ENCODE measurements at places on chromosomes 6 and 20. TPM values are rescaled to one million over a fixed set of nuclear protein-coding genes. Genes with fewer than 3 reads are reported as not detected.

DNA sequence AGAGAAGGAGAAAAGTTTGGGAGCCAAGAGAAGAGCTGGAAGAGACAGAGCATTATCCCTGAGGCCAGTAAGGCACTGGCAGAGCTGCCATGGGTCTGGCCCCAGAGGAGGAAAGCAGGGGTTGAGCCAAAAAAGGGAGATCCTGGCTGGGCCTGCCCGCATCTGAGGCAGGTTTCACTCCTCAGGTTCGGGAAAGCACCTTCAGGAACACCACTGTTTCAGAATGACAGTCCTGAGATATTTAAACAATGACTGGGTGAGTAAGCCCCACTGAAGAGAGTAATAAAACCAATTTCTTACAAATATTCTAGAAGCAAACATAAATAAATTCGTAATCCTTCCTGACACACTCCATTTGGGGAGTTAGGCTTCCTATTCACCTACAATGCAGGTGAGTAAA lies 152.2 kb downstream of the BACH2 start:
- DNase-seq, result no peak

DNA sequence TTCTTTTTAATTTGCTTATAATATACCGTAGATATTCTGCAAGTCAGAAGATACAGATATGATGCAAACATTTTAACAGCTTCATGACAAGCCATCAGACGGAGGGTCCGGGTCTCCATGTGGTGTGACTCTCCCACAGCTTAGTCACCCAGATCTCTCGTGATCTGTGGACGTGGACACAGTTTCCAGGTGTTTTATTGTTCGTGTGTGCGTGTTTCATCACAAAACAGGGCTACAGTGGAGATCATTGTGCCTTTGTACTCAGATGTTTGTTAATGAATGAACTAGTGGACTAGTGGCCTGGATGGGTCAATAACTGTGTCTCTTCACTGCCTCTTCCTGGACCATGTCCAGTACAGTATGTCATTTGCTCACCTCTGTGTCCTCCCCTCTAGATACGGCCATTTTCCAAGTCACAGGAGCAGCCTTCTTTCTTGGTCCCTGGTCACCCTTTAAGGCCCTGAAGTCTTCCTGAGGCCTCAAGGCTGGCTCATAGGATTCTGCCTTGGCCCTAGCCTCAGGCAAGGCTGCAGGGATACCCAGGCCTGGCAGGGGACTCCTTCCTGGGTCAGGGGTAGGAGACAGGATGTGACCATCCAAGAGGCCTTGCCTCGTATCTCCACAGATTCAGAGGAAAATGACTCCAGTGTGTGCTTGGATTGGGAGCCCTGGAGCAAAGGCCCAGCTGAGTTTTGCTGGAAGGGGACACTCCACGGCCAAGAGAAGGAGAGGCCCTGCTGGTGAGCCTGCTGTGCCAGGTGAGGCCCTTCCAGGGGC lies 4.6 kb downstream of the ADIG start:
- DNase-seq, result no peak

GRCh38 chr6:47524136-47524845 lies 46.7 kb downstream of the CD2AP start:
- DNase-seq, result no peak

- DNase-seq, result no peak
Observed at GRCh38 chr20:45765980-45766379, 25.7 kb downstream of the WFDC3 start.

GRCh38 chr20:5090191-5090590 lies 29.6 kb downstream of the PCNA start:
- no peak for DNase-seq

- no peak for DNase-seq
Observed at GRCh38 chr20:4141291-4142240, 126.2 kb upstream of the RNF24 start.

DNA sequence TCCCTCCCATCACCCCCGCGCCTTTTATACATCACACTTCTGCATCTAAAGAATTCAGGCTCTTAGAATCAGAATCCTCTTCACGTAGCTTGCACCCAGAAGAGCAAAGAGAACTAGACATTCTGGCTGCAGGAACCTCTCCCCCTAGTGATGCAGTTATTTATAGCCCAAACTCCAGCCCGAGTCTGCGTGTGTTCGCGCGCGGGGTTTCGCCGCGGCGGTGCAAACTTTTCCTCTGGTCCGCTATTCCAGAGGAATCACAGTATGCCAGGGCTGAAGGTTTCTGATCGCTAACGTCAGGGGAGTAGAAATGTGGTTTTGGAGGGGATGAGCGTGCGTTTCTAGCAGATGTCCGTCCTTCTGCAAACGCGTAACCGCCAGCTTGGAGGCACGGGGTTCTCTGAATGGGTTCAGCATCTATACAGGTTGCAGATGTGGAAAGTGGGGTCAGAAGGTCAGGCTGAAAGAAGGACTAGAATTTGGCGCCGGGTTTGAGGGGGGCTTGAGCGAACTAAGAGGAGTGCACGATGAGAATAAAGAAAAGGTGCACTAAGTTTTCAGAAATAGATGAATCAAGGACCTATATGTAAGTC lies 1.8 kb downstream of the EPHA7 start:
- DNase-seq, result peak; percentile 70

GRCh38 chr20:62832212-62832922 lies 15.5 kb downstream of the COL9A3 start:
- DNase-seq, result no peak

GRCh38 chr6:74408844-74409243 lies 712.8 kb downstream of the CD109 start:
- DNase-seq, result no peak

GRCh38 chr6:31765910-31766794 lies 3.7 kb downstream of the SAPCD1 start:
- DNase-seq, result no peak

GRCh38 chr6:34237722-34238584 lies 1.3 kb downstream of the HMGA1 start:
- DNase-seq, result peak; percentile 27

GRCh38 chr20:55678970-55679667 lies 326.2 kb downstream of the CBLN4 start:
- no peak for DNase-seq

GRCh38 chr6:87968435-87969278 lies 79.0 kb upstream of the SPACA1 start:
- DNase-seq, result peak; percentile 14

GRCh38 chr20:21259346-21259745 lies 43.8 kb upstream of the XRN2 start:
- DNase-seq, result no peak

- no peak for DNase-seq
Observed at GRCh38 chr20:56518721-56519398, 5.7 kb upstream of the FAM209A start.

GRCh38 chr6:45498591-45498990 lies 120.9 kb upstream of the SUPT3H start:
- DNase-seq, result peak; percentile 45

DNA sequence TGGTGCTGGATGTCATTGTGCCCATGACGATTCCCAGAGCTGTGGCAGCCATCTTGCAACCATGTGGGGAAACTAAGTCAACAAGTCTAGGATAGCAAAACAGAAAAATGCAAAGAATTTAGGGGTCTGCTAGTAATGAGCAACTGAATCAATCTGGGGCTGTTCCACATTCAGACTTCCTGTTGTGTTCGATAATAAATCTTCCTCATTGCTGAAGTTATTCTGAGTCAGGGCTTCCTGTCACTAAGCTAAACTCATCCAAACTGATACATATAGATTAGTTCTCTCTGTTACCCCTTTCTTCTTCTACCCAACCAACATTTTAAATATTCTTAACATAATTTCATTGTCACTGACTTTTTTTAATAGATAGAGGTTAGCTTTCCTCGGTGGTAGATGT lies 205.9 kb downstream of the HACE1 start:
- no peak for DNase-seq

DNA sequence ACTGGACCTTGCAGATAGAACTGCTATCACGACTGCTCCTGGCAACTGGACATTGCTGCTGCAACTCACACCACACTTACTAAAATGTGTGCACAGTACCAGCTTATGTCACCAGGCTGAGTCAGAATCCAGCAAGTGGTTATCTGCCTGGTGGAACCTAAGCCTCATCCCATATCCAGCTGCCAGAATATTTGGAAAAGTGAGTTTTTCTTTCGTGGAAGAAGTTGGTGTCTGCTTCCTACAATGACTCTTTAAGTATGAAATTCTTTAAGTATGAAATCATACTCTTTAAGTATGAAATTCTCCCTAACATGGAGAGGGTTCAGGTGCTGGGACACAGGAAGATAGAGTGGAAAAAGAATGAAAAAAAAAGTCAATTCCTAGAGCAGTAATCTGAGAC lies 16.4 kb upstream of the POLR1H start:
- no peak for DNase-seq

- no peak for DNase-seq
Observed at GRCh38 chr6:152091851-152092341, 284.4 kb downstream of the ESR1 start.

- no peak for DNase-seq
Observed at GRCh38 chr6:13026557-13026956, 301.8 kb downstream of the TBC1D7 start.

DNA sequence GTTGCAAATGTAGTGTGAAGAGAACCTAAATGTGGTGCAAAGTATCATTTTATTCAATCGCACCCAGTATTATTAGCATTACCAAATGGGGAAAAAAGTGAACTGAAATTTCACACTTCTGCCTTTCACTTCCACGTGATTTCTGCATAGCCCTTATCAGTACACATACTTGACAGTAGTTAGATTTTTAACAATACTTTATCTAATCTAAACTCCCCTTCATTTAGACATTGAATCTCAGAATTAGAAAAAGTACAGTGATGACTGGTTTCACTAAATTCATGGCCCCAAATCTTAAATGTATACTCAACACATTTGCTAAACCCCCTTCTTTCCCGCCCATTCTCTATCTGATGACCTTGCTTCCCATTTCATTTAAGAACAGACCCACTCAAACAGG lies 14.3 kb downstream of the STX7 start:
- no peak for DNase-seq

DNA sequence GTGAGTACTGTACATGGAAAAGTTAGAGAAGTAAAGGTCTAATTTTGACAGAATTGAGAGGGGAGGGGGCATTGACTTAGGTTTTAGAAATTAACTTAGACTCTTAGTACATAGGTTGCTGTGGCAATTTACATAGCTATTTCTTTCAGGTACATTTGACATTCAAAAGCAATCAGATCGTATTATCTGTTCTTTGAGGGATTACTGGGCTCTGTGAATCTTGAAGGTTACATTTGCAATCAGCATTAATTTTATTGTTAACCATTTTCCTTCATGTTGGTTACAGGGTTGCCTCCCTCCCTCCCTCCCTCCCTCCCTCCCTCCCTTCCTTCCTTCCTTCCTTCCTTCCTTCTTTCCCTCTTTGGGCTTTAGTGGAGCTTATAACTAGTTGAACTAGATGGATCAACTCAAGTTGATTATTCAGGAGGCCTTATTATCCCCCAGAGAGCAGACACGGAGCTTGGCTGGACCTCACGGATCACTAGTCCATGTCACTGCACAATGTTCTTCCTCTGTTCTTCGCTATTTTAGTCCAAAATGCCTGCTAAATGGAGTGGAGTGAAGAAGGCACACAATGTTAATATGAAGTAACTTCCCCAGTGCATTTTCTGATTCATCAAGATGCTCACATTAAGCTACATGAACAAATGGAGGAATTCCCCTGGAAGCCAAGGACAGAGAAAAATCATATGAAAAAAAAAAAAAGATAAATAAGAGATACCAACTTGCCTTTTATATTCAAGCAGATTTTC lies 87.8 kb downstream of the PLCB4 start:
- DNase-seq, result no peak

DNA sequence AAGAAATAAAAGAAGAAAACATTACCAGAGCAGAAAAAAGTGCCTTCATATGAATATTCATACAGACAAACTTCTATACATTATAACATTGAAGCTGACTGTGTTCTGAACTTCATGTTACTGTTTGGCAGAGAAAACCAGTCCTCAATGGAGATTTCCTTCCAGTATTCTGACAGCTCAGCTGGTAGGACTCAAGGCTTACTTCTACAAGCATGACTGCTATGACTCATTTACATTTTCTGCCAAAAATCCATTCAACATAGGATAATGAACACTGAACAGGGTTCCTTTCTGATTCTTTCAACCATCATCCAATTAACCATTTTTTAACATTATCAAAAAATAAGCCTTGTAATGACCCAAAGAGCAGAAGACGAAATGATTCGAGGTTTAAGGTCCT lies 25.4 kb downstream of the COL9A1 start:
- peak; percentile 80 for DNase-seq

DNA sequence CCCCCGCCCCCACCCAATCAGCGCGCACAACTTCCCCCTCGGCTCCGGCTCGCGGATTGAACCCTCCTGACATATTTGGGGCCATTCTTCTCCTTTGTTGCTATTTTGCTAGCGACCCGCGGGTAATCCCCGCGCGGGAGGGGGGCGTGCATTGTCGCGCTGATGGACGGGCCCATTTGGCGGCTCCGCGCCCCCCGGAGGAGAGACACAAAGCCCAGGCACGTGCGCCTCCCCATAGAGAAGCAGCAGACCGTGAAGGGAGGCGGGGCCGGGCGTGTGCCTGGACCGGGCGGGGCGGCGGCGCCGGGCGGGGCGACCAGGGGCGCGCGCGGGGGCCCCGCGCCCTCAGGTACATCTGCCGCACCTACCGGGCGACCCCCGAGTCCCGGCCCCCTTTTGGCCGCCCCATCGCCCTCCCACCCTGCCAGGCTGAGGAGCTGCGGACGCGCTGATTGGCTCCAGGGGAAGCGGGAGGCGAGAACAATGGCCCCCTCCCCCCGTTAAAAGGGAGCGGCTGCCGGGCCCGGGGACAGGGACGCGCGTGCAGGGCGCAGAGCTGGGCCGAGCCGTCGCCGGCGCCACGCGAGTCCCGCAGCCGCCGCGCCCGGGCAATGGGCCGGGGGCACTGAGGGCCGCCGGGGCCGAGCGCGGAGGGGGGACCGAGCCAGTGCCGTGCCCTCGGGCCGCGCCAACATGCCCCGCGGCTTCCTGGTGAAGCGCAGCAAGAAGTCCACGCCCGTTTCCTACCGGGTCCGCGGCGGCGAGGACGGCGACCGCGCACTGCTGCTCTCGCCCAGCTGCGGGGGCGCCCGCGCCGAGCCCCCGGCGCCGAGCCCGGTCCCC lies at the start of gene INSM1:
Gene INSM1 (plus strand): TSS at position 530 of the 843 bp plus-strand sequence. CDS start 164 bp downstream, at position 694.
- no peak for DNase-seq

GRCh38 chr20:58308680-58309527 lies 611 bp upstream of the RAB22A start:
- DNase-seq, result peak; percentile 52

- DNase-seq, result peak; percentile 25
Observed at GRCh38 chr20:45254383-45255262, at the start of gene SLPI. Gene SLPI, minus strand, starts transcription at chr20:45254564. Its CDS starts 21 bp downstream, at chr20:45254543.

- DNase-seq, result no peak
Observed at GRCh38 chr20:17380801-17381200, 150.4 kb downstream of the BFSP1 start.

TAF11 gene
- polyA plus RNA-seq, result 54.3 TPM

PRND gene
- 21.9 TPM for polyA plus RNA-seq

BHLHE23 gene
- not detected for polyA plus RNA-seq

C20orf141 gene
- polyA plus RNA-seq, result not detected

NKAPL gene
- 1.3 TPM for polyA plus RNA-seq

RAB44 gene
- 0.17 TPM for polyA plus RNA-seq

ADTRP gene
- 2.1 TPM for polyA plus RNA-seq

PRRT1 gene
- 0.80 TPM for polyA plus RNA-seq

MAP7 gene
- polyA plus RNA-seq, result 16.9 TPM

SCP2D1 gene
- not detected for polyA plus RNA-seq

SLPI gene
- 3.9 TPM for polyA plus RNA-seq

TM9SF4 gene
- 58.6 TPM for polyA plus RNA-seq

TMEM170B gene
- 4.8 TPM for polyA plus RNA-seq

CPNE5 gene
- polyA plus RNA-seq, result 5.4 TPM

TMC2 gene
- 0.27 TPM for polyA plus RNA-seq

EBF4 gene
- polyA plus RNA-seq, result 32.9 TPM

IMPG1 gene
- polyA plus RNA-seq, result 1.4 TPM

Measured in right lung (tissue), 10 donors.